ENCODE measurements at places on chromosomes 7 and 10.

DNA sequence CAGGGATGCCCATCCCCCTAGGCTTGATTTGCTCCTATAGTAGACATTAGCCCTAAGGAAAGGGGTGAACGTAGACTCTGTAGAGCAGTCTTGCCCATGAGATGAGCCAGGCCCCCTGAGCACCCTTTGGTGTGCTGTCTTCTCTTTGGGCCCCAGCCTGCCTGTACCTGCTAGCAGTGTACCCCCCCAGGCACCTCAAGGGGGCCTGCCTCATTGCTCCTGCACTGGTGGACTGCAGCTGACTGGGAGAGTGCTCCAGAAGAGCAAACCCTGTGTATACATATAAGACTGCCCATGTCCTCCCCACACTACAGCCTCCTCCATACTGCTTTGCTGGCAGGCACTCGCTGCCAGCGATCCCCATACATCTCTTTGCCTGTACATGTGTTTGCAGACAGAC lies 206.7 kb downstream of the PCDH15 start:
- no peak for DNase-seq

DNA sequence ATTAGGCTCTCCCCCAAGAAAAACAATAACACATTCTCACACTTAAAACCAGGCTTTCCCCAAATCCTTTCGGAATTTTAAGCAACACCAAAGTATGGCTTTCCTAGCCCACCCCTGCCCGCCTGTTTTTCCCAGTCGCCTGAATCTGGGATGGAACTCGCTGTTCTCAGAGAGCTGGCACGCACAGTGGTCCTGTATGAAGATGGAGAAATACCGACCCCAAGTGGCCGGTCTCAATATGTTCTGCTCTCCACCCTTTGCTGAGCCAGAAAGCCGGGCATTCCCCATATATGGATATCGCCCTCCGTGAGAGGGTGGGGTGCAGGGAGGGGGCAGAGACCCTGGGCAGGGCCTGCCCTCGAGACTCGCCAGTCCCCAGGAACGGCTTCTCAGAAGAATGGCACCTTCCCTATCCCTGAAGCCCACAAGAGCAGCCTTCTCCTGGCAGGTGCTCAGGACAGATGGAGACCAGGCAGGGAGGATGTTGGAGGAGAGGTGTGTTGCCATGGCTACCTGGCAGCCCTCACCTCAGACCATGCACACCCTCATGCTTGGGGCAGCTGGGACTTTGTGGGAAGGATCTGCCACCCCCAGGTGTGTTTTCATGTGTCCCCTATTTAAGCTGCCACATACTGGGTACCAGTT lies 3.4 kb downstream of the TACR2 start:
- DNase-seq = no peak

GRCh38 chr7:129848436-129848835 lies 104.3 kb downstream of the UBE2H start:
- DNase-seq = no peak

DNA sequence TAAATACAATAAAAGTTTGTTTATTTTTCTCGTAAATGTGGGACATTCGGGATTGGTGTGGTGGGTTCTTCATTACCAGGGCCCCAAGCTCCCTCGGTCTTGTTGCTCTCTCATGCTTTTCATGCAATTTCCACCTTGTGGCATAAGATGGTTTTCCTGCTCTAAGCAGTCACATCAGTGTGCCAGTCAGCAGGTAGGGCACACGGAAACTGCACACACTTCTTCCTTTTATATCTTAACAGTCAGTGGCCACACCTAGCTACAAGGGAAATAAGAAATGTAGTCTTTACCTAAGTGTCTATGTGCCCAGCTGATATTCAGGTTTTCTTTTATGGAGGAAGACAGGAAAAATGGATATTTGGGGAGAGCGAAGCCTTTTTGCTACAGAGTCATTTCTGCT lies 6.5 kb downstream of the TAF5 start:
- no peak for DNase-seq

GRCh38 chr7:116854132-116854531 lies 8.3 kb upstream of the CAPZA2 start:
- DNase-seq = no peak

DNA sequence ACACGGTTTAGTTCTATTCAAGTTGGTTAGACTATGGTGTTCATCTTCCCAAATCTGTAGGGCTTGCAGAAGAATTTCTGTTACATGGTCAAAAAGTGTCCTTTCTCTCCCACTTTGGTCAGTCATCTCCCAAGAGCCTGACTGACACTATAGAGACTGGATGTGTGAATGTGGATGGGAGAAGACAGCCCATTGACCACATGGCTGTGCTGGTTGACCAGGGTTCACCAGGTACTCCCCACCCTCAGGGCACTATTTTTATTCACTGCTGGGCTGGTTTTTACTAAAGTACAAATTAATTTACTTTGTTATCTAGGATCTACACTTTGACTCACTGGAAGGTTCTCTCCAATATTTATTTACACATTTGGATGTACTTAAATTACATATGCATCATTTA lies 2.3 kb downstream of the ZNF804B start:
- DNase-seq = no peak

GRCh38 chr7:29969738-29970137 lies 19.9 kb downstream of the SCRN1 start:
- DNase-seq = no peak

DNA sequence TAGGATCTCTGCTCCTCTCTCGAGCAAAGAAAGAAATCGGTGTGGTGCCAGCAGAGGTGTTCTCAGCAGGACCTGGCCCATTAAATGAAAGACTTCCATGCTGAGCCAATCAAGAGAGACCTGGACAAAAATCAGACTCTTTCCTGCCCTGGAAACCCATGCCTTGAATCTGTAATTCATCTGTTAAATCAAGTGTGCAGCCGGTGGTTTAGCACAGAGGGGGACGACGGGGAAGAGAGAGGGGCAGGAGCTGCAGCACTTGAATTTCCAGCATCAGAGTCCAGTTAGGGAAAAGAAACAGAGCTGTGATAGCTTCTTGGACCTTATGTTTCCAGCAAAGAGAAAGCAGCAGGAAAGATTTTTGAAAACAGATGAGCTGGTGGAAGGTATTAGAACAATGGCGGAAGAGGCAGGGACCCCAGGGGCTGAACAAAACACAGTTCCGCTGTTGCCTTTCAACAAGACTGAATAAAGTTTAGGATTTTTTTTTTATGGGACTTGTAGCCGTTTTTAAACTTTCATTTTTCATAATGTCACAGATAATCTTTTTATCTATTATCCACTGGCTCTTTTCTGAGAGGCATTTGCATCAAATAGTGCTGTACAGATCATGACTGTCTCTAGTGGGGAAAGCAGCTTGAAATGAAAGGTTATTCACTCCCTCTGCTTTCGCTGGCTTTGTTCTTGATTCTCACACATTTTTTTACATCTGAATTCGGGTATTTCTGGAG lies 543.6 kb upstream of the GALNT17 start:
- no peak for DNase-seq

GRCh38 chr10:31457858-31458257 lies 138.8 kb downstream of the ZEB1 start:
- DNase-seq = no peak

Measured in right renal pelvis (tissue), 4 donors.